Activated CD4-positive, CD25-positive, alpha-beta regulatory T cell (primary cell): ENCODE measurements at places on chromosomes 6 and 20.

DNA sequence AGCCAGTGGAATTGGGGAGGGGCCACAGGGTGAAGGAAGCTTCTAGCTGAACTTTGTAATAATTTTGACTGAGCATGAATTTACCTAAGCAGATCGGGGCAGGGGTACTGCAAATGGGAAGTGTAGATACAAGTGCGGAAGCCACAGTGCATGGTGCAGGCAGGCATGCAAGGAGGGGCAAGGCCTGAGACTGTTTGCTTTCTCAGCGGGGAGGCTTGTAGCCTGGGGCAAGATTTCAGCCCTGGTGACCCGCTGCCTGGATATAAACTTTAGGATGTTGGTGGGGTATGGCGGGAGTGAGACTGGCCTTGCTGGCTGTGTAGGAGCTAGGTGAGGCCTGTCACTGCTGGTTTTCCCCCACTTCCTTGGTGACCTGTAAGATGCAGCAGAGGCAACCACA lies 266.4 kb upstream of the PREP start:
- no peak for DNase-seq

- no peak for DNase-seq
These were observed 16.0 kb downstream of the MARCKS start for GRCh38 chr6:113873043-113873667.

- no peak for DNase-seq
These were observed 308.5 kb downstream of the BMP7 start for GRCh38 chr20:56957737-56958553.

DNA sequence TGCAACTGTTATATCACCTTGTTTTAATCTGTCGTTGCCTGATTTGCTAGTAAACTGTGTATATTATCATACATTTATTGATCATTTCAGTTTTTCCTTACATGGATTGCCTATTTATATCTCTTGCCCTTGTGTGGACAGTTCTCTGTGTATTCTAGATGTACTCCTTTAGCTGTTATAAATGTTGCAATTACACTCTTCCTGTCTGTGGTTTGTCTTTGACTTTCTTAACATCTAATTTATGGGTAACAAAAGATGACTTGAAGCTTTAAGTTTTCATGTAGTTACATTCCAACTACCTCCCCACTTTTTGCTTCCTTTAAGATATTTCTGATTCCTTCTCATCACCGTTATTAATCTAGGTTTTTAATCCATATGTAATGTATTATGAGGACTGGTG lies 22.6 kb downstream of the PLCB1 start:
- no peak for DNase-seq

DNA sequence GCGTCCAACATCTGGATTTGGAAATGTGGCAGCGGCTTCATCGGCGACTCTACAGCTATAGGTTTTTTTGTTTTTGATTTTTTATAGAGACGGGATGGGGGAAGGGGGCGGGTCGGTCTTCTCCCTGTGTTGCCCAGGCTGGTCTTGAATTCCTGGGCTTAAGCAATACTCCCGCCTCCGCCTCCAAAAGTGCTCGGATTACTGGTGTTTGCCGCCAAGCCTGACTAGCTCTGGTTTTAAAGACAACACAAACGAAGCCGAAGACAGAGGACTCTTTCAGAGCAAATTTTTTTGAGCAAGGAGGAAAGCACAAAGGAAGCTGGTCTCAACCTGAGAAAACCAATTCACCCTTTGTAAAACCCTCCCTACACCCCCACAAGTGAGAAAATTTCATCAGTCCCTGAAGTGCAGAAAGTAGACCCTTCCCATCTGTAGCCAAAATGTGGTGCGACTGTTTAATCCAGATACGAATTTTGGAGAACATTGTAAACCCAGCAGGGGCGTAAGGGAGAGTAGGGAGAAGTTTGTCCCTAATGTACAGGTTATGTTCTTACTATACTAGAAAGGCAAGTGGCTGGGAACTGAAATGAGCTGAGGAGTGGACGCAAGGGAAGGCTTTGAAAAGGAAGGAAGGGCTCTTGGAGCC lies 185.9 kb downstream of the TRIM27 start:
- DNase-seq, result no peak

DNA sequence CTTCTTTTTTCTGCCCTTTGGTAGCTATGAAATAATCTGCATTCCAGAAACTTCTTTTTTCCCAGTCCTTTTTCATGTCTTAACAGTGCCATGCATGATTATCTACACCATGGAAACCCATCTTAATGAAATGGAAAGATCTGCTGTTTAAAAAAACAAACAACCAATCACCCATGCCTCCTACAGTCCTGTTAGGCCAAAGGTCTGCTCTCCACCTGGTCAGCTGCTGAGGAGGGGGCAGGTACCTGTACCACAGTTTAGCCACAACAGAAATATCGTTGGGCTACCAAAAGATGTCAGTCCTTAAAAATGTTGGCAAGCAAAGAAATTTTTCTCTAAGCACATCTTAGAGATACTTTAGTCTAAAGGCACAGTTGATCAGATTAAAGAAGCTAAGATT lies 112.6 kb downstream of the SLC16A10 start:
- no peak for DNase-seq

GRCh38 chr6:24864343-24864742 lies 65.6 kb upstream of the ARMH2 start:
- DNase-seq, result no peak

DNA sequence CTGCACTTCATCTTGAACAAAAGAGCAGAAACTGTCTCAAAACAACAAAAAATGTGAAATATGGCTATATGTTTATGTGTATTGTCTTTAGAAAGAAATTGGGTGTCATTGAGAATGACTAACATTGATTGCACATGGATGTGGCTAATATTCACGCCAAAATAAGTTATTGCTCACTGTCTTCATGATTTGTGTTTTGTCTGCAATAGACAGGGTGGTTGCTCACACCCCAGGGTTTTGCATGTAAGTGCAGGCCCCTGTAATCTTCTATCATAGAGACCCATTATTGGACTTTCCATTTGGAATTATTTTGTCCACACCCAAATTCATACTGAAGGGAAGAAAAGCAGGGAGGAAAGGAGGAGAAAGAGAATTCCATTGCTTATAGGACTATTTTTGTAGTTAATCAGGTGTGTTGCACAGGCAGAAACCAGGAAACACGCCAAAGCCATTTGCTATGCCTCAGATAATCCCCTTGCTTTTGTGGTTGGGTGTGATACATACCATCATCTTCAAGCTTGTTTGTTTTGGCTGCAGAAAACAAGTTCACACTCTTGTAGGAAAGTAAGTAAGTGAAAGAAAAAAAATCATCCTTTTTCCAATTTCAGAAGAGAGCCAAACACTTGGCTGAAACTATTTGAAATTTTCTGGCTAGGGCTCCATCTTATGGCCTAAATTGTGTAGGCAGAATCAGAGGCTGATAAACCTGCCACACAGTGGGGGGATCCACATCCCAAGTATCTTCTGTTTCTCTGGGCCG lies 214.1 kb downstream of the COL12A1 start:
- DNase-seq, result no peak

DNA sequence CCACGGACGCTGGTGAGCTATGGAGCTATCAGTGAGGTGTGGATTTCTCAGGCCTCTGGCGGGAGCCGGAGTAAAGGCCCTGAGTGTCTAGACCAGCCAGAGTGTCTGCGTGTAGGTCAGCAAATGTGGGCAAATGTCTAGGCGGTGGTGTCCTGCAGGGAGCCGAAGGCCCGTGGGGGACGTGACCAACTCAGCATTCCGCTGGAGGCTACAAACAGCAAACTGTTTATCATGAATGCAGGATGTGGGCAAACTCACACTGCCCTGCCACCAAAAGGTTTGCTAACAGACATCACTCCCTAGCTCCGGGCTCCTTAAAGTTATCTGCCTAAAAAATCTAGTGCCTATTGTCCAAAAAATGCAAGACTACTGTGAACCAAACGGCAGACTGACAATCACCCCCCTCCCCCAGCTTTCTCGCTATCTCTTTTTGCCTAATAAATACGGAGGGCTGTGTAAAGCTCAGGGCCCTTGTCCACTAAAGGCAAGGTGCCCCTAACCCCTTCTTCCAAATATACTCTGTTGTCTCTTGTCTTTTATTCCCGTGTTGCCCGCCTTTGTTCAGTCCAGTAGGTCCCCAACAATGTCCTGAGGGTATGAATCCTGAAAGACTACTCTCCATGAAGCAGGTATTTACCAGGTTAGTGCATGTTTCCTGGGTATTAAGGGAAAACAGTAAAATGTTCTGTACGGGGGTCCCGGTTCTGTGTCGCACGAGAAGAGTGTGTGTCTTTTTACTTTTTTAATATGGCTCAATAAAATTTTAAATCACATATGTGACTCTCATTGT lies 29.0 kb upstream of the AFDN start:
- DNase-seq, result no peak

- no peak for DNase-seq
These were observed 85.3 kb downstream of the LINC00237 start for GRCh38 chr20:21020659-21021471.

GRCh38 chr20:58710481-58711265 lies 18.1 kb downstream of the NPEPL1 start:
- DNase-seq, result no peak

- DNase-seq, result no peak
These were observed 131.0 kb upstream of the BMP2 start for GRCh38 chr20:6636209-6637159.

DNA sequence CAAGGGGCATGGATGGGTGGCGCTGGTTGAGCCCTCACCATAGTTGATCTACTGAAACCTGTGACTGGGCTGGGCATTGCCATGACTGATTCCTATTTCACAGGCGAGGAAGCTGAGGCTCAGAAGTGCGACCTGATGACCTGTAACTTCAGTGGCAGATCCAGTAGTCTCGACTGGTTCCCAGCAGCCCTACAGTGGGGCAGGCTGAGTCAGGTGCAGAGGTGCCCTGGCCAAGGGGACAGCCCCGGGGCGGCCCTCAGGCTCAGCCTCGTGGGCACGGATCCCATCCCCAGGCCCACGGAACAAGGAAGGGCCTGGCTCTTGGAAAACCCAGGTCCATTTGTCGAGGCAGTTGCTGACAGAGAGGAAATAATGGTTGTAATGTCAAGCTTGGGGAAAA lies 283.0 kb downstream of the CDH4 start:
- no peak for DNase-seq

- DNase-seq, result no peak
These were observed 123.7 kb downstream of the RCAN2 start for GRCh38 chr6:46367354-46368168.

- DNase-seq, result no peak
These were observed 248.8 kb downstream of the TFAP2A start for GRCh38 chr6:10166031-10166430.

GRCh38 chr6:163344411-163344810 lies 70.1 kb upstream of the QKI start:
- DNase-seq, result no peak

- DNase-seq, result no peak
These were observed 1.5 kb downstream of the RIOK1 start for GRCh38 chr6:7391151-7391550.

DNA sequence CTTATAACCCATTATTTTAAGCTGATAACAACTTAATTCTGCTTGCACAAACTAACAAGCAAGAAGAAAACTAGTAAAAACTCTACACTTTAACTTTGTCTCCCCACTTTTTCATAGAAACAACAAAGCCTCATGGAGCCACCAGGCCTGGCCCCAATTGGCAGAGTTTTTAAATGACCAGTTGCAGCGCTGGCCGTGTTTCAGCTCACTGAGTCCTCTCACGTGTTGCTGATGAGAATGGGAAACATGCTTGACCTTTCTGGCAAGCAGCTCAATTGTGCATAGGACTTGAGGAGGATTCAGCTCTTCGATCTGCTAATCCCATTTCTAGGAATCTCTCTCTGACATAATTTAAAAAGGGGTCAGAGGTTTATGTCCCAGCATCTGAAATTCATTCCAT lies 24.5 kb upstream of the GRM4 start:
- DNase-seq, result no peak

DNA sequence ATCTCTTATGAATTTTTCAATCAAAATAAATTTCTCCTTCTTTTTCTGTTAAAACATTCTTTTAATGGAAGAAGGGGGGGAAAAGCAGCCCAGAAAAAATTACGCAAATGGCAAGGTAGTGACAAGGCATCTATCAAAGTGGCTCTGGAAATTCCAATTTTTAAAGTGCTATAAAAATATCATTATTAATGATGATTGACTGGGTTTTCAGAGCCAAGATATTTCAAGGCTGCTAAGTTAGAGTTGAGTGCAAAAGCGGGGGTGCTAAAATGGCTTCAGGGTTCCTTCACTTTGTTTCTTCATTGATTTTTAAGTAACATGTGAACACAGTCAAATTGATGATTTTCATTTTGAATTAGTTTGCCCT lies 171.6 kb upstream of the CITED2 start:
- DNase-seq, result no peak

GRCh38 chr20:22268675-22269074 lies 315.7 kb downstream of the FOXA2 start:
- no peak for DNase-seq

DNA sequence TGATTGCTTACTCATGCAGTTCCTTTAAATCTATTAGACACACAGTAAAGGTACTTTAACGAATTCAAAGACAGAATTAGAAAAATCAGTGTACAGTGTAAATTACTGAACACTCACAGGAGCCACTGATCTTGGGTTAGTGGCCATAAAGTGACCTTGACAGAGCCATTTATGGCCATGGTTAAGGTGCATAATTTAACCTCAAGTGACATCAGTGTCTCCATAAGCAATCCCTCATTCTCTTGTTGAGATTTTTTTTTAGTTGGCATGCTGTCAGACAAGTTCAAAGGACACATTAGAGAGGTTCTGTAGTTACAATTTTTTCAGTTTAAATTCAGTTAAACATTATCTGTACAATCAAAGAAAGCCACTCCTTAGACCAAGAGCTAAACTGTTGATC lies 334.4 kb downstream of the KHDRBS2 start:
- DNase-seq, result no peak

DNA sequence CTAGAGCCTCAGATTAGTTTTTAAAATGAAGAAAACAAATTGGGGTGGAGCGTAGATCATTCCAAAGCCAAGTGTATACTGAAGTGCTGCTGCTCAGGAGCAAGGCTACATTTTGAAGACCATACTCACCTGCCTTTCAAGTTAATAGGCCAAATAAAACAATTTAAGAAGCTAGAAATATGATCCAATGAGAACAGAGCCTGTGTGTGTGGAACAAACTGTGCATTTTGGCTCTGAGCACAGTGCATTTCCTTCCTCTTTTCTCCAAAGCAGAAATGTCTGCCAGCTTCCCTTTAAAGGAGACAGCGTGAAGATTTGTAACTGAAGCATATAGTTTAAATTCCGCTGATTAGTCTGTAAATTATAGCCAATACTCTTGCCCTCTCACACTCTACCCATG lies 3.2 kb upstream of the IFNGR1 start:
- DNase-seq, result no peak

DNA sequence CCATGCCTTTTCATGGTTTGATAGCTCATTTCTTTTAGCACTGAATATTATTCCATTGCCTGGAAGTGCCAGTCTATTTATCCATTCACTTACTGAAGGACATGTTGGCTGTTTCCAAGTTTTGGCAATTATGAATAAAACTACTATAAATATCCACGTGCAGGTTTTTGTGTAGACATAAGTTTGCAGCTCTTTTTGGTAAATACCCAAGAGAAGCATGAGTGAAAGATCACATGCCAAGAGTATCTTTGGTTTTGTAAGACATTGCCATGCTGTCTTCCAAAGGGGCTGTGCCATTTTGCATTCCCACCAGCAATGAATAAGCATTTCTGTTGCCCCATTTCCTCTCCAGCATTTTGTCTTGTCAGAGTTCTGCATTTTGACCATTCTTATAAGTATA lies 120.9 kb downstream of the MANEA start:
- no peak for DNase-seq
